ENCODE measurements at places on chromosomes 2 and 18. TPM values are rescaled to one million over a fixed set of nuclear protein-coding genes. Genes with fewer than 3 reads are reported as not detected.
A peak's percentile ranks its signal among the peaks of the same experiment; 100 is the strongest.

DNA sequence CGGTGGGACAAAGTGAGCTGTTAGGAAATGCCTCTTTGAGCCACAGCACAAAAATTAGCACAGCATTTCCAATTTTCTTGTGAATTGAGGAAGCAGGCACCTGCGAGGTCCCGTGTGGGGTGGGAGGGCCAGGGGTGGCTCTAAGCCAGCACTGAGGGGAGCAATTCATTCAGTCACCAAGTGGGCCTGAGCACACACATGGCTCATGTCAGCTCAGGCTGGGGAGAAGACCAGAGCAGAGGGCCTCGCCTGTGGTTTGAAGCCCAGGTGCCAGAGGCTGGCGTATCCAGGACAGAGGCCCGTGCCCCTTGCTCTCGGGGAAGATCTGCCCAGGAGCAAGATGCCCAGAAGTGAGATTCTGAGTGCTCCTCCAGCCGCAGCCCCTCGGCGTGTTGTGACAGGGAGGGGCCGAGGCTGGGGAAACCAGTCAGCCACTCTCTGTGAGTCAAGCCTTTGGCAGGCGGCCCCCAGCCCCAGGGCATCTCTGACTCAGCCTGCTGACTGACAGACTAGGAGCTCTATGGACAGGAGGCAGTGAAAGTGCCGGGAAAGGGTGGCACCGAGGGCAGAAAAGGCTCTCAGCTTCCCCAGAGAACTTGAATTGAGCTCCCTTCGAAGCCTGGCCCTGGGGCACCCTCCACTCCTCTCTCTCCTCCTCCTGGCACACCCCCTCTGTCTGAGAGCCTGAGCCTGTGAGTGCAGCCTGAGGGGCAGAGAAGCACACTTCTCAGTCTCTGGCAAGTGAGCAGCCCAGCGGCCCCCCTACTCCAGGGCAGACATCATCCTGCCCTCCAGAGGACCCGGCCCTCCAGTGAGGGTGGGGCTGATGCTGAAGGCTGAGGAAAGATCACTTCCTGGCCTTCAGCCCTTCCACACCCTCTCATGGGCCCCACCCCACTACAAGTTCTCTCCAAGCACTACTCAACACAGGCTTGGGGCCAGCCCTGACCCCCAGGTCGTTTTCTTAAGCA lies 32.3 kb downstream of the CYP26B1 start:
- no peaks in the 10 kb centered on the region for H3K36me3 ChIP-seq
- no peak overlapping the region for H3K27ac ChIP-seq
- DNase-seq, result no peak
- peaks cover 2% of the 10 kb centered on the region for H3K27me3 ChIP-seq

GRCh38 chr2:58427572-58428095 lies 186.5 kb upstream of the FANCL start:
- H3K27me3 ChIP-seq, result peaks cover 6% of the 10 kb centered on the region
- H3K4me3 ChIP-seq, result peak overlapping the region; percentile 45
- H3K36me3 ChIP-seq, result no peaks in the 10 kb centered on the region
- DNase-seq, result no peak
- peaks cover 10% of the 10 kb centered on the region for H3K4me1 ChIP-seq

DNA sequence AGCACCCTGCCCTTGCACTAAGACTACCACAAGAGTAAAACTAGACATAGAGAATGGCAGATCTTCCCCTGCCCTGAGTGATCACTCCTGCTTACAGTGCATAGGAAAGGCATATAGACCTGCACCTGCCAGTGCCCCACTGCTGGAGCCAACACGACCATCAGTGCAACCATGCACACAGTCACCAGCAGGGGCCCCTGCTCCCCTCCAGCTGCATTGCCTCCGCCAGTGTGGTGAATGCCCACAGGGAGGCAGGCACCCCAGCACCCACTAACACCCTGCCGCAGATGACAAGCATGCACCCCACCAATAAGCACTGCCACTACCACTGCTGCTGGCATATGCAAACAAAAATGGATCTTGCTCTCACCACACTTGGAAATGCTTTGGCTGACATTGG lies 478.8 kb downstream of the ADCYAP1 start:
- no peak for DNase-seq
- H3K4me3 ChIP-seq, result no peak overlapping the region
- no peaks in the 10 kb centered on the region for H3K36me3 ChIP-seq

DNA sequence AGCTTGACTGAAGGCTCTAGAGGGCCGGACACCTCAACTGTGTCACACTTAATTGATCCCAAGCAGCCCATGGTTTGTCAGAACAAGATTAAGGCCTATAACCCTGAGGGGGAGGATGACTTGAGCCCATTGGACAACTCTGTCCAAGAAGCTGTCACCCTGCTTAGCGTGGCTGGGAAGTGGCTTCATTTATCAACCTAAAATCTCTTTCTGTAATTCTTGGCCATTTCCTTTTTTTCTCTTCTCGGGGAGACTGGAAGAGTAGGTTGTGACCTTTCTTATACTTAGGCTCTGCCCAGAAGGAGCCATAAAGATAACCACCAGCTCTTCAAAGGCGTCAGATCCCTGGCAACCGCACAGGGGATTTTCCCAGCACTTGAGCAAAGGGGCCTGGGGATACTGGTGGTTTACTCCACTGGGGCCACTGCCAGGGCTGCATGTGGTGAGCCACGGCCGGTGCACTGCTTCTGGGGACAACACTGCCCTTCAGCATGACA lies 265.5 kb downstream of the CYRIA start:
- H3K4me3 ChIP-seq, result no peak overlapping the region
- H3K4me1 ChIP-seq, result no peaks in the 10 kb centered on the region
- no peak overlapping the region for H3K27ac ChIP-seq
- no peaks in the 10 kb centered on the region for H3K36me3 ChIP-seq

- H3K27ac ChIP-seq, result no peak overlapping the region
- no peaks in the 10 kb centered on the region for H3K36me3 ChIP-seq
- H3K4me1 ChIP-seq, result no peaks in the 10 kb centered on the region
- no peaks in the 10 kb centered on the region for H3K27me3 ChIP-seq
Measured at GRCh38 chr18:52054324-52054723, 285.7 kb upstream of the DCC start.

DNA sequence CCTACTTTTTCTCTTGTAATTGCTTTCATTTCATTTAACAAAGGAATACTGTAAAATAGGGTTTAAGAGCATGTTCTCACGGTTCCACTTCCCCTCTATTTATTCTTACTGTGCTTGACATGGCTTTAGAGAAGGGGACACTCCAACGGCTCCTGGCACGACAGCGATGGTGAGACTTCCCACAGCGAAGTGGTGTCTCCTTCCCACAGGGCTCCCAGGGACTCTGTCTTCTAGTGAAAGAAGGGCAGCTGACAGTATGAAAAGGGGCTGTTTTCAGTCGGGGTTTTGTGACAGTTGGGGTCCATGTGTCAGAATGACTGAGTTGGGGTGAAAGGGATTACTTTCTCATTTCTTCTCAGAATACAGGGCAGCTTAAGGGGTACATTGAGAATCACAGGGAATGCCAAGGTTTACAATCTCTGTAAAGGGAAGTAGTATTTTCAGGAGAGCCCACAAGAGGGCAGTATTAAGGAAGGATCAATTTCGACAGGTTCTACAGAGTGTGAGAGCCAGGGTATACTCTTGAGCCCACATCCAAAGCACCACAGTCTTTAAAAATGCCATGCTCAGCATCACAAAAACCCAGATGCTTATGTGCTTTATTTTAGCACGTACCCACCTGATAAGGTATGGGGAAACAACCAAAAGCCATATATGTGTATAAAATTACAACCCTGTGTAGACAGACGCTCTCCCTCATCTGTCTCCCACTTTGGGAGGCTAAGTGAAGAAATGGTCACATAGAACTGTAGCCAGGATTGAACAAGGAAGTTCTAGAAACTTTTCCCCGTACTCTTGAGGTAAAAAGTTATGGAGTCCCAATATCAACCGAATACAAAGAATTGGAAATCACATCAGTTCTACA lies 31.3 kb upstream of the RAPGEF4 start:
- no peak overlapping the region for H3K27ac ChIP-seq
- no peaks in the 10 kb centered on the region for H3K4me1 ChIP-seq
- H3K4me3 ChIP-seq, result no peak overlapping the region
- DNase-seq, result no peak

- peak overlapping the region; percentile 96 for H3K27ac ChIP-seq
- no peaks in the 10 kb centered on the region for H3K27me3 ChIP-seq
- no peak for DNase-seq
- H3K36me3 ChIP-seq, result no peaks in the 10 kb centered on the region
- peaks cover 42% of the 10 kb centered on the region for H3K4me1 ChIP-seq
- peak overlapping the region; percentile 99 for H3K4me3 ChIP-seq
Measured at GRCh38 chr2:218216336-218216673, 684 bp upstream of the ARPC2 start.

- H3K27me3 ChIP-seq, result no peaks in the 10 kb centered on the region
- H3K27ac ChIP-seq, result no peak overlapping the region
- no peak overlapping the region for H3K4me3 ChIP-seq
- no peaks in the 10 kb centered on the region for H3K36me3 ChIP-seq
- DNase-seq, result no peak
Measured at GRCh38 chr18:66621816-66622576, 18.1 kb upstream of the CDH19 start.

- no peak overlapping the region for H3K27ac ChIP-seq
- no peak for DNase-seq
- H3K4me1 ChIP-seq, result no peaks in the 10 kb centered on the region
- H3K27me3 ChIP-seq, result no peaks in the 10 kb centered on the region
- no peak overlapping the region for H3K4me3 ChIP-seq
- H3K36me3 ChIP-seq, result peaks cover 76% of the 10 kb centered on the region
Measured at GRCh38 chr18:212780-213179, 54.4 kb downstream of the USP14 start.

DNA sequence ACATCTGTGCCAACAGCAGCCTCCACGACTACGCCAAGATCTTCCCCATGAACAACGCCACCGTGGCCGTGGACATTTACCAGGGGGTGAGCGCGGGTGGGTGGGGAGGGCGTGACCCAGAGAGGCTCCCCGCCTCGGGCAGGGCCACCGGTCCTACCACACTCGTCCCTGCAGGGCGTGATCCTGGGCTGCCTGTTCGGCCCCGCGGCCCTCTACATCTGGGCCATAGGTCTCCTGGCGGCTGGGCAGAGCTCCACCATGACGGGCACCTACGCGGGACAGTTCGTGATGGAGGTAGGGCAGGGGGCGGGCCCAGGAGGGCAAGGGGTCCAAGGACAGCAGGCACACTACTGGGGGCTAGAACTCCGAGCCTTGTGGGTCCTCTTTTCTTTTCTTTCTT lies 8.5 kb upstream of the CTDSP1 start:
- H3K27me3 ChIP-seq, result no peaks in the 10 kb centered on the region
- H3K27ac ChIP-seq, result no peak overlapping the region
- DNase-seq, result no peak
- H3K4me3 ChIP-seq, result no peak overlapping the region
- H3K4me1 ChIP-seq, result no peaks in the 10 kb centered on the region
- no peaks in the 10 kb centered on the region for H3K36me3 ChIP-seq

DNA sequence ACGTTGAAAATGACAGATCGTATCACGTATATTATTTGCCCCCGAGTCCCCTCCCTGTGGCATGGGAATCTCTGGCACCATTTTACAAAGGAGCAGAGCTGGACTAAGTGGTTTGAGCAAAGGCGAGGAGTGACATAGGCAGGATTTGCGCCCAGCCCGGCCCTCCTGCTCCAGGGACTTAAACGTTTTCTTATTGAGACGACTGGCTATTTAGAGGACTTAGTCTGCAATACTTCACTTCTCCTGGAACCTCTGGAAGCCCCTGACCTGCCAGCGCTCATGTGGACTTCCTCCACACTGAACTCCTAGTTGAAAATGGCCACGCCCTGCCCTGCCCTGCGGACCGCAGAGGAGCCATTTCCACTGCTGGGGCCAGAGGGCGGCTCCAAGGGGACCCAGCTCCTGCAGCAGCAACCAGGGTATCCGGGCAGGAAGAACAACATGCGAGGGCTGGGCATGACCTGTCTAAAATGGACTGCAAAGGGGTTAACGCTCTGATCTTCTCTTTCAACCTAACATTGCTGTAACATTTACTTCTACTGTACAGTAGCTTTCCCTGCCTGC lies 690.7 kb downstream of the LRP1B start:
- DNase-seq, result no peak
- no peaks in the 10 kb centered on the region for H3K36me3 ChIP-seq
- no peaks in the 10 kb centered on the region for H3K4me1 ChIP-seq
- H3K27me3 ChIP-seq, result no peaks in the 10 kb centered on the region
- no peak overlapping the region for H3K4me3 ChIP-seq
- no peak overlapping the region for H3K27ac ChIP-seq

GRCh38 chr2:110770959-110771431 lies 38.6 kb downstream of the ACOXL start:
- H3K27ac ChIP-seq, result peak overlapping the region; percentile 74
- no peaks in the 10 kb centered on the region for H3K27me3 ChIP-seq
- H3K4me1 ChIP-seq, result peaks cover 36% of the 10 kb centered on the region
- peak; percentile 81 for DNase-seq
- no peaks in the 10 kb centered on the region for H3K36me3 ChIP-seq
- peak overlapping the region; percentile 44 for H3K4me3 ChIP-seq

DNA sequence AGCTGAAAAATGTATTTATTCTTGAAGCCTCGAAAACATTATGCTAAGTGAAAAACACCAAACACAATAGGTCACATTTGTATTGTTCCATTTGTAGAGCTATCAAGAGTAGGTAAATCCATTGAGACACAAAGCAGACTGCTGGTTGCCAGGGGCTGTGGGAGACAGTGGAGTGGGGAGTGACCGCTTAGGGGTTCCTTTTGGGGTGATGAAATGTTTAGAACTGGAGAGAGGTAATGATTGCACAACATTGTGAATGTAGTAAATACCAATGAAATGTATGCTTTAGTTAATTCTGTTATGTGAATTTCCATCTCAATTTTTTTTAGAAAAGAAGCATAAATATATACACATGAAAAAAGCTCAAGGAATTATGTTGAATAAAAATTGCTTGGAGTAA lies 15.8 kb downstream of the KCTD18 start:
- no peaks in the 10 kb centered on the region for H3K27me3 ChIP-seq
- DNase-seq, result no peak
- no peak overlapping the region for H3K27ac ChIP-seq
- H3K4me1 ChIP-seq, result no peaks in the 10 kb centered on the region
- peaks cover 63% of the 10 kb centered on the region for H3K36me3 ChIP-seq

- H3K4me1 ChIP-seq, result no peaks in the 10 kb centered on the region
- no peak for DNase-seq
- no peaks in the 10 kb centered on the region for H3K36me3 ChIP-seq
- H3K27me3 ChIP-seq, result peaks cover 31% of the 10 kb centered on the region
- peak overlapping the region; percentile 43 for H3K4me3 ChIP-seq
Measured at GRCh38 chr18:4453567-4453873, 1.6 kb downstream of the DLGAP1 start.

Gene IL1RL1
- total RNA-seq, result 4.1 TPM

Gene CRIM1
- total RNA-seq, result 194 TPM

Gene LDLRAD4
- 6.3 TPM for total RNA-seq

Gene B3GNT7
- 0.49 TPM for total RNA-seq

Gene GPC1
- 188 TPM for total RNA-seq

Gene POTEI
- total RNA-seq, result not detected

Gene ABCG8
- total RNA-seq, result not detected

Measured in gastrocnemius medialis (tissue), 4 donors.